GDM1 (cell line): ENCODE measurements at places on chromosomes 11 and 22.

- no peak for DNase-seq
These were observed 750.2 kb downstream of the OPCML start for GRCh38 chr11:132782102-132782501.

GRCh38 chr11:3977078-3977477 lies 117.5 kb upstream of the RRM1 start:
- no peak for DNase-seq

- no peak for DNase-seq
These were observed 498.0 kb downstream of the BRD1 start for GRCh38 chr22:49329636-49330035.

DNA sequence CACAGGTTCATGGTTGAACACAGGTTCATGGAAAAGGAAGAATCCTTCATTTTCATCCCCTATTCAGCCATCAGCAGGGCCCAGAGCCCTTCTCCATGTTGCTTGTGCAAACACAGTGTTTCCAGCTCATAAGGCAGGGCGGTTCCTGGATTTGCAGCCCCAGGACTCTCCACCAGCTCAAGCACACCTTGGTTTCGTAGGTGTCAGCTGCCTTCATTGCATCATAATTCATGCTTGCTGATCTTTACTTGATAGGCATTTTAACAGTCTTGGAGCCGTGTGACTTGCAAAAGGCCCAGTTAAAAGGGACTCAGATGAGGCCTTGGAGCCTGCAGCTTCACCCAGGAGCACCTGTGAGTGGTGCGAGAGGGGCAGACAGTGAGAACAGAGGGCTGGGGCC lies 318.1 kb upstream of the B3GAT1 start:
- no peak for DNase-seq

DNA sequence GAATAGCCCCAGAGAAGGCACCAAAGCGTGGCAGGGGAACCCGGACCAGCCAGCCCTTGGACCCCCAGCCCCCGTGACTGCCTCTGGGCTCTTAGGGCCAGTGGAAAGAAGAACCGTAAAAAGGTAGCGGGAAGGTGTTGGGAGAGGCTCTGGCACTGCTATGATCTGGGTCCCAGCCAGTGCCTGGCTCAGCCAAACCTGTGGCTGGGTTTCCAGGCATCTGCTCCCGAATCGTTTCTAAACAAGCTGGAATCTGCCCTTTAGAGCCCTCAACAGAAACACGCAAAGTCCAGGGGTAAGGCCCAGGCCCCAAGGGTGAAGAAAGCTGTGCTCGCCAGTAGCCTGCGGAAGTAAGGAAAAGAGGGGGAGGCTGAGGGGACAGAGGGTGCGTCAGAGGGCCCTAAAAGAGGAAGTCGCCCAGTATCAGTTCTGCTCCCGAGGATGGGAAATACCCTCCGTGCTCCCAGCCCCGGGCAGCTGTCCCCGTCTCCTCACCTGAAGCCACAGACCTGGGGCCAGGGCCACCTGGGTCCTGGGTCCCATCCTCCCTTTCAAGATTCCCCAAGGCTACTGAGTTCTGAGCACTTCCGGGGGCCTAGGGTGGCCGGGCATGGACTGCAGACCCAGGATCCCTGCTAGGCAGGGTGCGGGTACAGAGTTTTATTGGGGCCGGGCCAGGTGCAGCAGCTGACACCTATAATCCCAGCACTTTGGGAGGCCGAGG lies 24.7 kb downstream of the IL10RA start:
- DNase-seq, result peak; percentile 68

GRCh38 chr11:118895093-118896039 lies 11.7 kb downstream of the CXCR5 start:
- no peak for DNase-seq

DNA sequence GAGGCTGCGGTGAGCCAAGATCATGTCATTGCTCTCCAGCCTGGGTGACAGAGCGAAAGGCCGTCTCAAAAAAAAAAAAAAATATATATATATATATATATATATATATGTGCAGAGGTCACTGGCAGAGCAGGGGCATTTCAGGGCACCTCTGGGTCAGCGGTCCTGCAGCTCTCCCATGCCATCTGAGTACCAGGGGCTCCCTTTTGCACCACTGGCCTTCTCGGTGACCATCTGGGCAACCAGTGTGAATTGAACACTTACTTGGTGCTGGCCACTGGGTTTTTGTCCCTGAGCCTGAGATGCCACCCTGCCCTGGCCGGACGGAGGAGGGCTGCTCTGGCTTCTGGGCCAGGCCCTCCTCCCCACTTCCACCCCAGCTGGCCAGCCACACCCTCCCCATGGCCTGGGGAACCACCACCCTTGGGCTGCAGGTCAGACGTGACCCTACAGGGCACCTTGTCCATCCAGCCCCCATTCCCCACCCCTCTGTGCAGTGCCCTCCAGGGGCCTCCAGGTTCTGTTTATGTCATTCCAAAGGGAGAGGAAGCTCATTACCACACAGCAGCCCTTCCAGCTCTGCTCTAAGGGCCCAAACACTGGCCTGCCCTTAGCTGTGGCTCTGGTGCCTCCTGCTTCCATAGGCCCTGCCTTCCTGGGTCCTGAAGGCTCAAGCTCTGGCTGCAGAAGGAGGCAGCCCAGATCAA lies 10.3 kb downstream of the MAPK8IP1 start:
- DNase-seq, result no peak

DNA sequence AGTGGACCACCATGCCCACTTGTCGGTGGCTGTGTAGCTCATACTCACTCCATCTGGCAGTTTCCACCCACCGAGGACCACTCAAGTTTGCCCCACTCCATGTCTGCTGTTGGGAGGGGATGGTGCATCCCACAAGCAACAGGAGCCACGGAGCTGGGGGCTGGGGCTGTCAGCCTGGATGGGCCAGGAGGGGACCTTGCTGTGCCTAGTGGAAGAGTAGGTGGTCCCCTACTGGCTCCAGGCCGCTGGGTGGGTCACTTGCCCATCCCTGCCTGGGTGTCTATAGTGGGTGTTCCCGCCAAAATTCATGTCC lies 57.0 kb downstream of the SMIM38 start:
- DNase-seq, result no peak

GRCh38 chr11:115234794-115235193 lies 269.4 kb downstream of the CADM1 start:
- DNase-seq, result no peak

DNA sequence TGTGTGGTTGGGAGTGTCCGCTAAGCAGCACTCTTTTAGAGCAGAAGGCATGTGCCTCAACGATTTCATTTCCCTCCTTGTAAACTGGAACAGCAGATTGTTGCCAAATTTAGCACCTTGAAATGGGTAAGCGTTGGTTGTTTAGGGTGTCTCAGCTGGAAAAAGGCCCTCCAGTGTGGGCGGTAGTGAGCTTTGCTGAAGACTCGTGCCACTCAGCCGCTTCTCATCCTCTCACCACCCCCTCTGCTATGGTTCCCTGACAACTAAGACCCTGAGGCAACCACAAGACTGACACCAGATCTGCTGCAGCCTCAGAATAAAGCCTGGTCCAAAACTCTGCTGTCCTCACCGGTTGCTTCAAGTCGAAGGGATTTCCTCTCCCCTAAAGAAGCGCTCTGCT lies 9.9 kb upstream of the FERMT3 start:
- no peak for DNase-seq

DNA sequence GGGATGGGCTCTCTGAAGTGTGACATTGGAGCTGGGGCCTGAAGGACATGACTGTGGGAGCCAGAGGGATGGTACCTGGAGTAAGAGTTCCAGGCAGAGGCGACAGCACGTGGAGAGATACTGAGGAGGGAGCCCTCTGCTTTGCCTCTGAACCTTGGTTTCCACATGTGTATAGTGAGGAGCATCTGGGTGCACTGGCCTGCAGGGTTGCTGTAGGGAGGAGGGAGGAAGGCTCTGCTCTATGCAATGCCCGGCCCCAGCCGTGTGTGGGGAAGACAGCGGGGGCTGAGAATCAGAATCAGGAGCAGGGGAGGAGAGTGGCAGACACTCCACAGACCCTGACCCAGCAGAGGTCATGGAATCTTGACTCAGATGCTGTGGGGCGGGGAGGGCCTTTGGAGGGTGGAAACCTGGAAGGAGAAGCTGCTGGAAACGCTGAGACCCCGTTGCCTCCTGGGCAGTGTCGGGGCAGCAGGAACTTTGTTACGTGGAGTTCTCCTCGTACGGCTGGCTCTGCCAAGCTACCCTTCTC lies 4.0 kb downstream of the SCYL1 start:
- DNase-seq, result no peak

GRCh38 chr11:19232910-19233503 lies 7.7 kb downstream of the E2F8 start:
- no peak for DNase-seq

GRCh38 chr22:33572086-33572485 lies 348.2 kb downstream of the LARGE1 start:
- no peak for DNase-seq

GRCh38 chr11:128238521-128239265 lies 348.7 kb downstream of the ETS1 start:
- no peak for DNase-seq

GRCh38 chr11:33551051-33551450 lies 149.6 kb downstream of the C11orf91 start:
- DNase-seq, result no peak

- peak; percentile 19 for DNase-seq
These were observed 904.5 kb downstream of the DLG2 start for GRCh38 chr11:84722583-84723108.

DNA sequence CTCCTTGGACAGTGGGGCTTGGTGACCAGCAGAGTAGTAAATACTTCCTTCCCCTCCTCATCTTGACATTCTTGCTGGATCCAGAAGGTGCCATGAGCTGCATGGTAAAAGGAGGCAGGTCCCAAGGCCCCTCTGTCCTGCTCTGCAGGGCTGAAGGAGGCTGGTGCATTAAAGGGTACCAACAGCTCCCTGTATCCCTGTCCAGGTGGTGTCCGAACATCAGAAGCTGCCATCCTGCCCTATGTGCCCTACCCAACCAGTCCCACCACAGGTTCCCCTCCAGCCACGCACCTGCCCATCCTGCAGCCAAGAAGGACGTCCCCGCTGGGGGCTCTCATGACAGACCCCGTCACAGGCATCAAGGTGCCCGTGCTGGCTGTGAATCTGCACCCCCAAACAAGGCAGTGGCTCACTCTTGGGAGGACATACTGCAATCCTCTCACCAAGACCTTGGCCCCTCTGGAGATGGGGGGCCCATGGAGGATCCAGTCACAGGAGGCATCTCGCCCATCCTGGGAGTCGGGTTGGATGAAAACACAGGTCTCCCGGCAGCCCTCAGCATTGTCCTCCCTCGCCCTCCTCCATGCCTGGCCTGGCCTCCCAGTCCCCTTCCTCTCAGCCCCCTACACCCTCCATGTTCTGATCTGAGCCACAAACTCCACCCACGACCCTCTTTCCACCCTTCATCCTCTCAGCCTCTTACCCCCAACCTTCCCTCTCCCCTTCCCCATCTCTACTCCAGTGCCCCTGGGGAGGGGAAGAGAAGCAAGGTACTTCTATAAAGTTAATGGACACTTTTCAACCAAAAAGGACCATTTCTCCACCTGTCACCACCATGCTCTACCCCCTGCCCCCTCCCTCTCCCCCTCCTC lies 55.1 kb downstream of the BTG4 start:
- DNase-seq, result no peak

GRCh38 chr11:3161309-3161708 lies 3.8 kb downstream of the OSBPL5 start:
- no peak for DNase-seq

DNA sequence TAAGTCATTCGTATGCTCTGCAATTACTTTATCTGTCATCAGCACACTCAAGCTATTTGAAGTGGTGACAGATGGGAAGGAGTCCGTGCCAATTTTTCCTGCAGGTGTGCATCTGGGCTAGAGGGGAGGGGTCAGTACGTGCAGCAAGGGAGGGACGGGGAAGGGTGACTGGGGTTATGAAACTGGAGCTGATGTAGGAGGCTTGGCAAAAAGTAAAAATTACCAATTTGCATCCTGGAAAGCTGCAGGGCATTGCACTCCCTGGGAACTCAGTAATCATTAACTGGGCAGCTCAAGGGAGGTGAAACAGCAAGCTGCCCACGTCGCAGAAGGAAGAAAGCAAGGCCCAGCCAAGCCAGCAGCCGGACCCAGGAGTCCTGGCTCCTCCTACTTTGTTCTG lies 87.1 kb upstream of the TMEM45B start:
- DNase-seq, result no peak

- no peak for DNase-seq
These were observed 41.4 kb downstream of the PACSIN2 start for GRCh38 chr22:42973536-42973881.

DNA sequence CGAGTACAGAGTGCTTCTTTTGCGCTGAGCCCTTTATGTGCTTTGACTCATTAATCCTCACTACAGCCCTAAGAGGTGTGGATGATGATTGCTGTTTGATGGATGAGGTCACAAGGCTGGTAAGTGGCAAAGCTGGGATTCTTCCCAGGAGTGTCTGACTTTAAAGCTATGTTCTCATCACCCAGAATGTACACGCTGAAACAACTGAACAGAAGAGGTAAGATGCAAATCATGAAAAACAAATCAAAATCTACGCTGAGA lies 37.7 kb upstream of the CREB3L1 start:
- no peak for DNase-seq

GRCh38 chr22:17350292-17350691 lies 19.0 kb upstream of the CECR2 start:
- DNase-seq, result no peak

GRCh38 chr11:66851698-66852465 lies 5.0 kb upstream of the LRFN4 start:
- DNase-seq, result no peak

DNA sequence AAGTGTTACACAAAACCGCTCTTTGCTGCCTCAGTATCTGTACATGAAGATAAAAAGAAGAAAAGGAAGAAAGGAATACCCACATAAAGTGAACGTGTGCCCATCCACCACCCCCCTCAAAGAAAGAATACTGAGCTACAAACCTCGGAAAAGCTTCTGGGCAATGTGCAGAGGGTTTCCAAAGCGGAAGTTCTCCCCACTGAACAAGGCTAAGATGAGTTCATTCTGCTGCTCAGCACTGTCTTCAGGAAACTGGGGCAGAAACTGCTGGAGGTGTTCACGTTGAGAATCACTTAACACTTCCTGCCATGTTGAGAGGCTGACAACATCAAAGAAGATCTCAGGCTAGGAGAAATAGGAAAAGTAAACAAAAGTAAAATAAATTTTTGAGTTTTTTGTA lies 6.9 kb downstream of the NFRKB start:
- DNase-seq, result no peak

GRCh38 chr11:121661880-121662486 lies 209.2 kb upstream of the SORL1-AS1 start:
- no peak for DNase-seq
